Tibial artery (tissue), 4 donors: ENCODE measurements at places on chromosomes 16 and 17.

DNA sequence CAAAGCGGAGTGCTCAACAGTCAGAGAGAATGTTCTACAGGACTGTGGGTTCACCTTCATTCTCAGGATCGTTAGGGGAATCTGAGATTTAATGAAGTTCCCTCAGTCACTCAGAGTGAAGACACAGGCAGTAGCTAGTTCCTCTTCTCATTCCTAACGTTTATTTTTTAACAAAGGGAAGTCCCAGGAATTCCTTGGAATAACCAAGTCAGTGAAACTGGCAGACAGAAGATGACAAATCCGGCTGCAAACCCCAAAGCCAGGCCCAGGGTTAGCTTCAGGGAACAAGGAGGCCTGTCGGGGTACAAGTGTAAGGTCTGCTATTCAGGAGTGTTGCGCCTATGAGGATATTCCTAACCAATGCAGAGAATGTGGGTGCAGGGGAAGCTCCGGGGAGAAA is 42.0 kb downstream of the COTL1 start:
- no peak for DNase-seq

GRCh38 chr16:87459027-87459426 is 33.8 kb downstream of the ZCCHC14 start:
- no peak for DNase-seq

GRCh38 chr17:61249649-61250299 is 149.9 kb upstream of the TBX2 start:
- DNase-seq = no peak

DNA sequence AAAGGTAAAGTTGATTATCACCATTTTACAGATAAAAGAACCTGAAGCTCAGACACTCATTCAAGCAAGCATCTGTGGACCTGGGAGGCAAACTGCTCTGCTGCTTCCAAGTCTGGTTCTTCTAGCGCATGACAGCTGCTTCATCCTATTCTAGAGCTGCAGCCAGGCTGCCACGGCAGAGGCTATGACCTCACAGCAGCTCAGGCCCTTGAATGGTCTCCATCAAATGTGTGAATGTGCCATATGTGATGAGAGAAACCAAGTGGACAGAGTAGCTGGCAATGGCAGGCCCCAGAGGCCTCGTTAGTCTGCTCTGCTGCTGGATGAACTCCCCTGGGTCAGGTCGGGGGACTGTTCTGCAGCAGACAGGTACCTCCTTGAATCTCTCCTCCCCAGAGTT is 30.7 kb upstream of the FOXJ1 start:
- DNase-seq = no peak

- peak; percentile 47 for DNase-seq
These were observed 62.6 kb downstream of the AXIN2 start for GRCh38 chr17:65498816-65499215.

DNA sequence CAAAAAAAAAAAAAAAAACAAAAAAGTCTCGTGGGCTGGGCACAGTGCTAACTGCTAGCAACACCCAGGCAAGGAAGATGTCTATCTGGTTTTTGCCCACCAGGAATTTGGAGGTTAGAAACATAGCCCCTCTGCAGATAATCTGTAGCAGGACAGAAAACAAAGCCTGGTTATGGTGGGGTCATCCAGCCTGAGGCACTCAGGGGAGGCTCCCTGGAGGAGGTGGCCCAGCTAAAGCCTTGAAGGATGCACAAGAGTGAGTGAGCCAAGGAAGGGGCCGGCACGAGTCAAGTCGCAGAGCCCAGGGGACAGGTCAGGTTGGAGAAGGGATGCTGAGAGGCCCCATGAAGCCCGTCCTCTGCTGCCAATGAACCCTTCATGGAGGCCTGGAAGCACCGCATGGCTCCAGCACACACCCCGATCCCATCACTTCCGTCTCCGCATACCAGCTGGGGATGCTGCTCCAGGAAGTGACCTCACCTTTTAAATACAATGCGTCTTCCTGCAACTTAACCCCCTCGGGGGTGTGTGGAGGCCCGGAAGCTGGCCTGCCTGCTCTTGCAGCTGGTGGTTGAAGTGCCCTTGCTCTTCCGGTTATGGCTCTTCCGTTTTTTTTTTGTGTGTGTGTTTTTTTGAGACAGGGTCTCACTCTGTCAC is 86.5 kb downstream of the ENGASE start:
- no peak for DNase-seq

- DNase-seq = peak; percentile 87
These were observed 2.9 kb downstream of the TMEM107 start for GRCh38 chr17:8173056-8173870.
